T47D (cell line): ENCODE measurements at places on chromosomes 7 and 10.

- no peak for DNase-seq
These were observed 64.7 kb downstream of the POM121L12 start for GRCh38 chr7:53100091-53100490.

DNA sequence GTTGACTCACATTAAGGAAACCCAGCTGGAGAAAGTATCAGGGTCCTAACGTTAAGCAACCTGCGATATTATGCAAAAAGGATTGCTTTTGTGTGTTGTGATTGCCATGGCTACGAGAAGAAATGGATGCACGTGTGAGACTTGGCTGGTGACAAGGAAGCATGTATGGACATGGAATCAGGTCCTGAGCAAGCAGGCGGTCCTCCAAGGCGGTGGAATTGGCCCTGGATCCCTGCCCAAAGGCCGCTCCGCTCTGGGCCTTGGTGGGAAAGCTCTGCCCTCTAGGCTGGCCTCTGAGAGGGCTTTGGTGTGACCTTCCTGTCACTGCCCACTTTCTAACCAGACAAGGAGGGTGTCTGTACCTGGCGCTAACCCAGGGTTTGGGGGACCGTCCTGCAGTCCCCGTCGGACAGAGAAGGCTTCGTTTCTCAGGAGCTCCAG is 192.1 kb downstream of the EBF3 start:
- no peak for DNase-seq

- no peak for DNase-seq
These were observed 154.1 kb downstream of the DGKB start for GRCh38 chr7:14748461-14748860.

DNA sequence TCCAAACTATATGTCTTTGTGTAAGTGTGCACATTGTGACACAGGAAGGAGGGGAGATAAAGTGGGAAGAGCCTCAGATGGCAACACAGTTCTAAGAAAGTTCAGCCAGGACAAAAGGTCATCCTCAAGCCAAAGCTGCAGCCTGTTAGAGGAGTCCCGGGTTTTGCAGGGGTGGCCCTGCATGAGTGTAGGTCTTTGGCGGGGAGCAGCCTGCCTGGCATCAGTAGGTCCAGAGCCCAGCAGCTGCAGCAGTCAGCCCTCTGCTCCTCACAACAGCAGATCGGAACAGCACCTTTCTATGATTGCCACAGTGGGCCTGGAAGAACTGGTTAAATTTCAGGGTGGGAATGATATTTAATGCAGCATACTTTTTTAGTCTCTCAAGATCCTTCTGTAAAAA is 13.5 kb upstream of the VDAC2 start:
- no peak for DNase-seq

- no peak for DNase-seq
These were observed 18.2 kb downstream of the ATAD1 start for GRCh38 chr10:87799860-87800259.

- DNase-seq, result no peak
These were observed 17.3 kb upstream of the INPP5A start for GRCh38 chr10:132520177-132520811.
